ENCODE measurements at places on chromosomes 12 and 14.

GRCh38 chr14:92534932-92535643 is 21.5 kb downstream of the RIN3 start:
- peak; percentile 51 for DNase-seq

DNA sequence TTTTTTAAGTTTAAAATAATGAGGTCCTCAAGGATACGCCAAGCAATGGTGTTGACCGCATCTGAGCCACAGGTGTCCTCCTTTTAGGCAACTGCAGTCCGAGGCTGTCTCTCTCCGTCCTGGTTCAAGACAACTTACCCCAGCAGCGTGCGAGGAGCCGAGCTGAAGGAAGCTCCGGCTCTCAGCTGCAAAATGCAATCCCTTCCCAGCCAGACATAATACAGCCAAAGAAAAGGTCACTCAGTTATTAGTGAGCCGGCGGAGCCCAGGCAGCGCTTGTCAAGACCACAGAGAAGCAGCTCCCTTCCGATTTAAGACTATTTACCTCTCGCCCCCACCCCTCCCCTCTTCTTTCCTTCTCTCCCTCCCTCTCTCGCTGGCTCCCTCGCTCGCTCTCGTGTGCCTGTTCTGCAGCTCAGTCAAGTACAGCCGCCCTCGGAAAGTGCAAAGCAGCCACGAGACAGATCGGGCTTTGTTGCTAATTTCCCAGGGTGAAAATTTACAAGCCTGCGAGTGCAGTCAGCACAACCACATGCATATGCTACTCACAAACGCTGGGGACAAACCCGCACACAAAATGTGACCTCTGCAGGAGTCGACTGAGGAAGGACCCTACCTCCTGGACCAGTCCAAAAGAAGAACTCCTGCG is 363 bp upstream of the LMO3 start:
- no peak for DNase-seq

- DNase-seq, result no peak
Observed at GRCh38 chr14:91402348-91402747, 15.3 kb downstream of the CCDC88C start.

DNA sequence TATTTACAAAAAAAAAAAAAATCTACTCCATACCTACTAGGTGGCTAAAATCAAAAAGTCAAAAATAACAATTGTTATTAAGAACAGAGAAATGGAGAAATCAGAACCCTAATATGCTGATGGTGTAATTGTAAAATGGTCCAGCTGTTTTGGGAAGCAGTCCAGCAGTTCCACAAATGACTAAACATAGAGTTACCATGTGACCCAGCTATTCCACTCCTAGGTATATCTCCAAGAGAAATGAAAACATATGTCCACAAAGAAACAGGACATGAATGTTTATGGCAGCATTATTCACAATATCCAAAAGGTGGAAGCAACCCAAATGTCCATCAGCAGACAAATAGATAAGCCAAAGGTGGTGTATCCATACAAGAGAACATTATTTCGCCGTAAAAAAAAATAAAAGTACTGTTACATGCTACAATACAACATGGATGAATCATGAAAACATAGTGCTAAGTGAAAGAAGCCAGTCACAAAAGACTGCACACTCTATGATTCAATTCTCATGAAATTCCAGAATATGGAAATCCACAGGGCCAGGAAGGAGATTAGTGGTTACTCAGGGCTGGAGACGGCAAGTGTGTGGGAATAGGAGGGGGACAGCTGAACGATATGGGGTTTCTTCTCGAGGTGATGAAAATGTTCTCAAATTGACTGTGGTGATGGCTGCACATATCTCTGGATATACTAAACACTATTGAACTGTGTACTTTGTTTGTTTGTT is 9.1 kb upstream of the DPF3 start:
- DNase-seq, result no peak

GRCh38 chr12:118025168-118025567 is 8.7 kb downstream of the RFC5 start:
- no peak for DNase-seq

- DNase-seq, result no peak
Observed at GRCh38 chr14:54781961-54782750, 120.5 kb downstream of the GCH1 start.

DNA sequence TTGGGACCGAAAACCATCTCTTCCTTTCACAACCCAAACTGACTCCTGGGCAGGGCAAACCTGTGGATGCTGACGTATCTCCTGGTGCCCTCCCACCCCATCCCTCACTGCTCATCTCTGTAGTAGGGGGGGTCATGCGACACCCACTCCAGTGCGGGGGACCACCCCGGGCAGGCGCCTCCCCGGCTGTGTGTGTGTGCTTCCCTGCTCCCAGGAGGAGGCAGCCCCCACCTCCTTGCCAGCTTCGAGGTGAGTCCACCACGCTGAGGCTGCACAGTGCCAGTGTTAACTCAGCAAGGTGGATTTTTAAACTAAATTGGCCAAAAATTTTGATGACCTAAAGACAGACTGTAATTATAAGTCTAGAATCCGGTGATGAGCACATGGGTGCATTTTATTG is 46.2 kb upstream of the BEGAIN start:
- no peak for DNase-seq

- DNase-seq, result no peak
Observed at GRCh38 chr14:22634233-22634900, 9.8 kb downstream of the OR6J1 start.

DNA sequence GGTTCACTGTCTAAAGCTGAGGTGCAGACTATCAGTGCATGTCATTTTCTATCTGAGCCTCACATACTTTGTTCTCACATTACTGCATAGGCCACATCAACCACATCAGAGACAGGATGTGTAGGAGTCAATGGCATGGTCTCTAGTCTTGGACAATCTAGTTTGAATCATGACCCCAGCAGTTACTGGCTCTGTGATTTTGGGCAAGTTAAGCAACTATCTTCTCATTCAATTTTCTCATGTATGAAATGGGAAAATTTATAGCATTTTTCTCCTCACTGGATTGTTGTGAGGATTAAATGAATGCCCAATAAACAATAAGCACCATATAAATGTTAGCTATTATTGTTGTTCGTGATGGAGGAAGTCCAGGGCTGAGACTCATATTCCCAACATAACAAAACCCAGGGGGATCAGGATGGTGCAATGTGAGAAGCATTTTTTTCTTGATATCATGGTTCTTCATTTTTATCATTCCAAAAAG is 432.6 kb downstream of the LRIG3 start:
- no peak for DNase-seq

- DNase-seq, result no peak
Observed at GRCh38 chr12:84891106-84891838, 21.3 kb downstream of the SLC6A15 start.

DNA sequence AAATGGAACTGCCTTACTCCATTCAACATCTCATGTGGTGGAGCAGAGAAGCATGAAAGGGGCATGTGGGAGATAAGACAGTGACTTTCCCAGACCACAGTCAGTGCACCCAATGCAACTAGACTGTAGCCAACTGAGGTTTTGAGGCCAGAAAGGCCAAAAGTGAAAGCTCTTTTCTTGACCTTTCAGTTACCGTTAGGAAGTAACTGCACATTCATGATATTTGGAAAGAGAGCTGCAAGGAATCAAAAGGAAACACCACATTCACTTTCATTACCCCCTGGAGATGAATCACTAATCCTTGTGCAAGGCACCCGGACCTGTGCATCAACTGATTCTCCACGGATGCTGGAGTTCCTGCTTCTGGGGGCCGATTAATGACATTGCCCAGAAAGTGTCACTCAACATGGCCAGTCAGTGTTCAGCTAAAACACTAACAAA is 72.9 kb upstream of the ELK3 start:
- DNase-seq, result no peak

DNA sequence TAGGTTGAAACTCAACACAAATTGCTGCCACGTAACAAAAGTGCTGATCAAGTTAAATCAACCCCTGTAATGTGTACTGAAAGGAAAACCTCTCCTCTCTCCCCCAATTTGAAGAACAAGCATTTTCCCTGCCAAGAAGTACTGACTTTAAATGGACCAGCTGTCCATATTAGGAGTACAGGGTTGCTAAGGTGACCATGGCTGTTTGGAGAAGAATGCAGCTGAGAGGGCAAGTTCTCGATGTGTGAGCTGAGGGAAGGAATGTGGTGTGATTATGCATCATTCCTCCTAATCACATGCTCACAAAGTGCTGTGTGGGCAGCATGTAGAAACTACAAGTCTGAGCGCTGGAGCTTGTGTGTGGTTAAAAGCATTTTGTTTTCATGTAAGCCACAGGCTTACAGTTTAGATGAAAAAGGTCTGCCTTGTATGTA is 50.9 kb upstream of the CCT2 start:
- DNase-seq, result no peak

- DNase-seq, result no peak
Observed at GRCh38 chr14:76827696-76828296, 1.6 kb downstream of the LRRC74A start.

DNA sequence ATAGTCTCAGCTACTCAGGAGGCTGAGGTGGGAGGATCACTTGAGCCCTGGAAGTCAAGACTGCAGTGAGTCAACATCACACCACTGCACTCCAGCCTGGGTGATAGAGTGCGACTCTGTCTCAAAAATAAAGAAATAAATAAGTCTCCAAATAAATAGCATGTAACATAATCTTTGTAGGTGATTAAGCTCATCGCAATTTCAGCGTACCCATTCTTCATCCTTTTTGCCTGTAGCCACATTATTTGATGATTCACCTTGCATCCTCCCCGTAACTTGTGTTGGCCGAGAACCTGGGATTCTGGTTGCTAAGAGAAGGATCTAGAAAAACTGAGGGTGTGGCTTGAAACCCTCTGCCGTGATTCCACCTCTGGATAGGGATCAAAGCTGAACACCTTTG is 115.1 kb downstream of the GALC start:
- DNase-seq, result no peak

- no peak for DNase-seq
Observed at GRCh38 chr12:88958946-88959345, 378.7 kb upstream of the KITLG start.

DNA sequence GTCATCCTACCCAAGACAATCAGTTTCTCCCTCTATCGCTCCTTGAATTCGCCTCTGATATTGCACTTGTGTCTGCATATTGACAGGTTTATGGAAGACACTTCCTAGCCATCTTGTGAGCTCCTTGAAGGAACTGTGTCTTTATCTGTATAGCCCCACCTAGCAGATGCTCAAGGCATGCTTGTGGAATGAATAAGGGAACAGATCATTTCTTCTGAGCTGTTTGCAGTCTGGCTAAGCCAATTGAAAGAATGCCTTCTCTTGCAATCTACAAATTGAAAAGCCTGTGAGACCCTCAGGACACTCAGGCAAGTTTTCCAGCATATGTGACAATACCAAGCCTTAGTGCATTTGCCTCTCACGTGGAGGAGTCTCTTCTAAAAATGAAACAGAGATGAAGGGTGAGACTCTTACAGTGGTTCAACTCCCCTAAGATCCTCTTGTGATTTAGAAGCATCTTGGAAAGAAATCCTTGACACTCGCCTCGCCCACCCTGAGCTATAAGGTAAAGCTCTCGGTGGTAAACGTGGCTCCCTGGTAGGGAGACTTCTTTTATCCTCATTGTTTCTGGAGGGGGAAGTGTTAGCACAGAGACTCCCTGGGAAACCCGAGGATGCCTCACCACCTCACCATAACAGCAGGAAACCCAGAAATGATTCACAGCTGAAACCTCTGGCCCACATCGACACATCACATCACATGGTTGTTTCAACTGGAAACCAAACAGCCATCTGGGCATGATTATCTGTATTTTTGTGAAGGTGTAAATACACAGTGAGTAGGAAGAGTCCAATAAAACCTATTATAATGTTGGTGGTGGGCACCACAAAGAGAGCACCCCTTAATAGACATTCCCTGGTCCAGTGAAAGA is 112.3 kb upstream of the BCL2L14 start:
- no peak for DNase-seq

DNA sequence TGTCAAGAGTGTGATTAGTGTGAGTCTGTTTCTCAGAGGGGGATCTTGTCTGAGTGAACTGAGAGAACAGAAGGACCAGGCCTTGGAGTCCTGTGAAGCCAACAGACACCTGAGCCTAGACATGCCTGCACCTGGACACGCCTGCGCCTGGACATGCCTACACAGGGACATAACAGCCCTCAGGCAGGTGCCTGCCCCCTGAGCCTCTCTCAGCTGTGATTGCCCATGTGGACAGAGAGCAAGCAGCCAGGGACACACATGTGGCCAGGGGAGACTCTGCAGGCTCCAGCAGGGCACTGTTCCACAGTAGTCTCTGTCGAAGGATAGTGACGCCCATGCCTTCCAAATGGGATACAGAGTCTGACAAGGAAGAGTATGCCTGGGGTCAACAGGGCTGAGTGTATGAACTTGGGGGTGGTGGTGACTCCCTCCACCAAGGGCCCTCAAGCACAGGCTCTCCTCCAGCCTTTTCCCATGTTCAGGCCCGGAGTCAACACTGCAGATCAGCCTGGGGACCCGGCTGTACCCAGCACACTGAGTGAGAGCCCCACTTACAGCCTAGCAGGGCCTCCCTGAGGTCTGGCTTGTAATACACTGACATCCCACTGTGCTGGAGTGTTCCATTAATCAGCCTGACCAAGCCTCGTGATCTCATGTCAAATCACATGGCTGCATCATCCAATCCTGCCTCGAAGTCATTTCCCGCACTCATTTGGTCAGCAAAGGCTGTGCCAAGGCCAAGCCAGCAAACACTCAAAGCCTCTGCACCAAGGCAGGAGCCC is 173.0 kb downstream of the CALM1 start:
- DNase-seq, result no peak

GRCh38 chr14:77903221-77903620 is 103.3 kb downstream of the ADCK1 start:
- DNase-seq, result no peak

GRCh38 chr12:63396135-63396534 is 245.1 kb upstream of the AVPR1A start:
- no peak for DNase-seq

- no peak for DNase-seq
Observed at GRCh38 chr14:72522847-72523246, 371.1 kb downstream of the DPF3 start.

DNA sequence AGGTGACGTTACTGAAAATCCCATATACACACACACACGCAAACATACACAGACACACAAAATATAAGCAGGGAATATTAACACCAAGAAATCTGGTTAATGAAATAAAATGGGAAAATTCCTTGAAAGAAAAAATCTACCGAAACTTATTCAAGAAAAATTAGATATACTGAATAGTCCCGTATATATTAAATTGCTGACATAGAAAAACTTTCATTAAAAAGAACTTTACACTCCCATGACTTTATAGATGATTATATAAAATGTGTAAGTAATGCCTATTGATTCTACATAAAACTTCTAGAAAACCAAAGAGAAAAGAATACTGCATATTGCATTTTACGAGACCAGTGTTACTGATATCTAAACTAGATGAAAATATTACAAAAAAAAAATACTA is 803.2 kb downstream of the SLC16A7 start:
- no peak for DNase-seq

DNA sequence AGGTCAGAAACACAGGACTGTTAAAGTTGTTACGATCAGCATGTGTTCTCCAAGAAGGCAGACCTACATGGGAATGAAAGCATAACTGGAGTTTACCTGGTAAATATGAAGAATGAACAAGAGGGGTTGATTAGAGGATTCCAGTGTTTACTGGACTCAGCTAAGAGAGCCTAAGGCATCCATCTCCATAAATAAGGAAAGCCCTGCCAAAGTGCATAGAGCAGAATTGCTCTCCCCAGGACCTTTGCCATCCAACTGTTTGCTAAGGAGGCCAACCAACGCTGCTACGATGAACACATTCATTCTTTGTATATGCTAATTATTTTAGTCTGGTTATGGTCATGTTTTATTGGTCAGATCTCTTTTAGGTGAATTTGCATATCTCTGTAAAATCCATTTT is 17.1 kb upstream of the PAWR start:
- DNase-seq, result no peak

GRCh38 chr14:68460541-68460940 is 332.3 kb downstream of the ZFP36L1 start:
- DNase-seq, result no peak

All from CD4-positive, alpha-beta T cell treated with Interleukin-12 subunit alpha and Interleukin-12 subunit beta, for 1 hour (primary cell).